ENCODE measurements at places on chromosomes 6 and 20. TPM values are rescaled to one million over a fixed set of nuclear protein-coding genes. Genes with fewer than 3 reads are reported as not detected.

The PRSS16 gene
- total RNA-seq, result not detected

The ADGRG6 gene
- total RNA-seq, result 3.0 TPM

The GLP1R gene
- not detected for total RNA-seq

- no peak for DNase-seq
These were observed 76.0 kb downstream of the SRC start for GRCh38 chr20:37421988-37422387.

GRCh38 chr20:10654630-10655029 lies 19.2 kb downstream of the JAG1 start:
- DNase-seq, result no peak

- no peak for DNase-seq
These were observed 1.1 kb downstream of the SLC22A23 start for GRCh38 chr6:3455569-3456394.

GRCh38 chr6:143961886-143962878 lies 45.9 kb downstream of the PLAGL1 start:
- peak; percentile 82 for DNase-seq

GRCh38 chr6:110560239-110561007 lies 84.0 kb upstream of the SLC22A16 start:
- DNase-seq, result no peak
